ENCODE measurements at places on chromosomes 6 and 20.

DNA sequence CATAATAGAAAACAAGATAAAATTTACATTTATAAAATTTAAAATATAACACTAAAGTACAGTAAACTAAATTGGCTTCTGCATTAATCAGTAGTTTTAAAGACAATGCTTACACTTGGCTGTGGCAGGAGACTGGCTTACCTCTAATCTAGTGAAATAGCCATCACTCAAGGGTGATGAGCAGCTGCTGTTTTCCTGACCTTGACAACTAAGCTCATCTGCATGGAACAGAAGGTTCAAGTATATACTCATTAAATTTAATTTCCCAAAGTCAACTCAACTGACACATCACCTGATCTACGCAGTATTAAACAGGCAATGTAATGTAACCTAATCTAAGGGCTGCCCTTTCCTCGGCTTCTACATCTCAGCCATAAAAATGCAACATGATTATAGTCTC is 14.5 kb downstream of the TMX4 start:
- DNase-seq: no peak

GRCh38 chr20:23666189-23666588 is 22.6 kb downstream of the CST4 start:
- DNase-seq: no peak

DNA sequence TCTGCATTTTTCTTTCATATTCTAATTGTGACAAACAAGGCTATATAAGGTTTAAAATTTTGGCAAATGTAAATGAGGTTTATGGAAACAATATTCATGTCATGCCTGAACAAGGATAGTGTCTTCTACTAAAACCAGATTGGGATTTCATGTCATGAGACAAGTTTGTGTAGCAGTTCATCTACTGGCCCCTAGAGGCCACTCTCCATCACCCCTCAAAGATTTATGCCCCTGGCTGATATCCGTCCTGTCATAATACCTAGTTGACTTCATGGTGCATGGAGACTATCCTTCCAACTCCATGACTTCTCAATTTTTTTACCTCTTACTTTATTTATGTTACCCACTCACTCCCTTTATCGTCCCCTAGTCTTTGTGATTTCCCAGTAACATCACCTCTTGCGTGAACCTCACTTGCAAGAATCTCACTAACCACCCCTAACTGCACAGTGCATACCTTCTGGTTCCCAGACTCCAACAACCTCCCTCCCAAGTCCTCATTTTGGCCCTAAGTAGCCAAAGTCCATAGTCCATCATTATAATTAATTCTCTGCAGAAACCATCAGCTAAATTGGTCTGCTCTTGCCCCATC is 179.8 kb downstream of the TASP1 start:
- peak; percentile 24 for DNase-seq

- DNase-seq: no peak
Measured at GRCh38 chr6:72635636-72636035, 13.8 kb downstream of the KCNQ5 start.

DNA sequence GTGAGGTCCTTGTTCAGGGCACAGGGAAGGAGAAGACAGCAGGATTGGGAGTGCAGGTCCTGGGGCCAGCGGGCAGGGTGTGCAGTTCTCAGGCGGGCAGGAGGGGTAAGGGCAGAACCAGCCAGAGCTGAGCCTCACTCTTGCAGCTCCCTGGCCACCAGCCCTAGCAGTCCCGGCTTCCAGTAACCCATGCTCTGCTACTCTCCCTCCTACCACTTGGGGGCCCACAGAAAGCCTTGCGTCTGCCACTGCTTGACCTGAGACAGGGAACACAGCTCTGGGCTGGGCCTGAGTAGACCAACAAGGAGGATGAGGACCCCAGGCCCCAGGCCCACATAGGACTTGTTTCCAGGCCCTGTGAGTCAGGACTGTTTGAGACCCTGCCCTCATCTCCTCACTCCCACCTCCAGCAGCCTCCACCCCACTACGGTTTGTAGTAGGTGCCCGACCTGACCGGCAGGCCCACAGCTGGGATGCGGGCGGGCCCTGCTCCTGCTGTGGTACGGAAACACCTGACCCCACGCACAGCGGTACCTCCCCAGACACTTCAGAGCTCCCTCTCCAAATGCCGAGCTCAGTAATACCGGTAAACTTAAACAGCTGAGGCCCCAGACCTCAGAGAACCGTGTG is 39.2 kb downstream of the KCNK5 start:
- peak; percentile 17 for DNase-seq

- DNase-seq: no peak
Measured at GRCh38 chr20:35279040-35279439, 1.1 kb upstream of the MMP24OS start.

Measured in activated CD4-positive, alpha-beta T cell treated with anti-CD3 and anti-CD28 coated beads, Interleukin-2, Interleukin-4, amounts not matched to agents 100 ng/mL and 50 ng/mL, durations not matched to agents 16 hours and 8 hours (primary cell).